ENCODE measurements at places on chromosomes 3 and 15.

DNA sequence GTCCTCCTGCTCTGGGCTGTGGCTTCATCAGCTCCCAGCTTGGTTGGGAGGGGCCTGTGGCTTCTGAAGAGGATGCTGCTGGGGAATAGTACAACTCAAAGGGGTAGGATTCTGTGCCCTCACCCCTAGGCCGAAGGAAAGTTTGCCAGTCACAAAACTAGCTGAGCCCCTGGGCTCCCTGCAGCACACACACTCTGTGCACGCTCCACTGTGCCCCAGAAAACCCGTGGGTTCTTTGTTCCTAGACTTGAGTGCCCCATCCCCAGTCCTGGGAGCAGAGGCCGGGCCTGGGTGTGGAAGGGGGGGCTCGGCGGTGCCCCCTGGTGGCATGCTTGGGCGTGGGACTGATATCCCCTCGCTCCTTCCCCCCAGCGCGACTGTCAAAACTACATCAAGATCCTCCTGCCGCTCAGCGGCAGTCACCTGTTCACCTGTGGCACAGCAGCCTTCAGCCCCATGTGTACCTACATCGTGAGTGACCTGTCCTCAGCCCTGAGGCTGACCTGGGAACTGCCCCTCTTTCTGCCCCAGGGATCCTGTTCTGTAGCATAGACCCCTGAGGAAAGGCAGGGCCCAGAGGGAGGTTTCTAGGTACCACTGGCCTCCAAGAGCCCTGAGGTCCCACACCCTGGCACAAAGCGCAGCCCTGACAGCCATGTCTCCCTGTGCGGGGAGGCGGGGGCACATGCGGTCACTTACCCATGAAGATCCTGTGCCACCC lies 14.2 kb downstream of the CIB1 start:
- peaks cover 5% of the 10 kb centered on the region for H3K4me1 ChIP-seq
- H3K27ac ChIP-seq = no peak overlapping the region
- H3K27me3 ChIP-seq = no peaks in the 10 kb centered on the region
- no peaks in the 10 kb centered on the region for H3K36me3 ChIP-seq
- no peak overlapping the region for H3K4me3 ChIP-seq

- peaks cover 31% of the 10 kb centered on the region for H3K4me1 ChIP-seq
- peak overlapping the region; percentile 10 for H3K4me3 ChIP-seq
- H3K27ac ChIP-seq = peak overlapping the region; percentile 97
- no peaks in the 10 kb centered on the region for H3K36me3 ChIP-seq
Observed at GRCh38 chr15:52093167-52093538, 19.4 kb downstream of the BCL2L10 start.

DNA sequence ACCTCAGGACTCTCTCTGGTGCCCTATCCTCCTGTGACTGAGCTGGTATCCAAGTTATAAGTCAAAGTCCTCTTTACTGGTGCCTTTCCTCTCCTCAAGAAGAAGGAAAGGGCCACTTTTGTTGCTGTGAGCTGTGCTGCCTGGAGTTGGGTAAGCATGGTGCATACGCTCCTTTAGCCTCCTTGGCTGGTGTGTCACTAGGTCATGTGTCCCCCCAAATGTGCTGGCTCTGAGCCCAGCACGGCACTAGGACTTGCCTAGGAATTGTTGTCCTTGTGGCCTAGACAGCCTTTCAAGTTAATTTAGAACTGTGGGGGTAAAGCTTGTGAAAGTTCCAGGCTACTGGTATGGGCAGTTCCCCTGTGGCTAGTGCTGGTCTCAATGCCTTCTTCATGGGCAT lies 113.8 kb downstream of the UBE2E2 start:
- no peaks in the 10 kb centered on the region for H3K27me3 ChIP-seq
- DNase-seq = no peak
- no peaks in the 10 kb centered on the region for H3K36me3 ChIP-seq
- H3K4me3 ChIP-seq = no peak overlapping the region
- no peak overlapping the region for H3K27ac ChIP-seq

GRCh38 chr3:103601666-103602065 lies 1166.9 kb downstream of the ZPLD1 start:
- no peaks in the 10 kb centered on the region for H3K4me1 ChIP-seq
- DNase-seq = no peak
- H3K36me3 ChIP-seq = no peaks in the 10 kb centered on the region
- no peak overlapping the region for H3K4me3 ChIP-seq

DNA sequence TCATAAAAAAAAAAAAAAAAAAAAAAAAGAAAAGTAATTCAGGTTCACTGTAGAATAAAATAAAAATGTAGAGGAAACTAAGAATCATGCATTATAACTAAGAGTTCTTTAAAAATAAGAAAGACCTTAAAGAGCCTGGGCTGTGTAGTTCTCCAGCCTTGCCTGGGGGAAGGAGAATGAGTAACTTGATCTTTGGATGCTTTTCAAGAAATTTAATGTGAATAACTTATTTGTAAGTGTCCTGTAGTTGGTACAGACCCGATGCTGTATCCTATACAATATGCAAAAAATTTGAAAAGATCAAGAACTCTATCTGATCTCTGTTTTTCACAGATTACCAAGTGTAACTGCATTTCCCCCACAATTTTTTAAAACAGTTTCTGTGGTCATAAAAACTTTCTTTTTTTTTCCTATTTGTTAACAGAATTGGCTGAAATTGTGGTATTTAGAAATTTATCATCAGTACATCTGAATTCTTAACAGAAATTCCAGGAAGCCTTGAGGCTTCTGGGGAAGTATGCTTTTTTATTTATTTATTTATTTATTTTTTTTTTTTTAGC lies 195.3 kb downstream of the THRB start:
- H3K27me3 ChIP-seq = no peaks in the 10 kb centered on the region
- no peak for DNase-seq
- H3K27ac ChIP-seq = no peak overlapping the region
- no peaks in the 10 kb centered on the region for H3K36me3 ChIP-seq
- peaks cover 5% of the 10 kb centered on the region for H3K4me1 ChIP-seq

DNA sequence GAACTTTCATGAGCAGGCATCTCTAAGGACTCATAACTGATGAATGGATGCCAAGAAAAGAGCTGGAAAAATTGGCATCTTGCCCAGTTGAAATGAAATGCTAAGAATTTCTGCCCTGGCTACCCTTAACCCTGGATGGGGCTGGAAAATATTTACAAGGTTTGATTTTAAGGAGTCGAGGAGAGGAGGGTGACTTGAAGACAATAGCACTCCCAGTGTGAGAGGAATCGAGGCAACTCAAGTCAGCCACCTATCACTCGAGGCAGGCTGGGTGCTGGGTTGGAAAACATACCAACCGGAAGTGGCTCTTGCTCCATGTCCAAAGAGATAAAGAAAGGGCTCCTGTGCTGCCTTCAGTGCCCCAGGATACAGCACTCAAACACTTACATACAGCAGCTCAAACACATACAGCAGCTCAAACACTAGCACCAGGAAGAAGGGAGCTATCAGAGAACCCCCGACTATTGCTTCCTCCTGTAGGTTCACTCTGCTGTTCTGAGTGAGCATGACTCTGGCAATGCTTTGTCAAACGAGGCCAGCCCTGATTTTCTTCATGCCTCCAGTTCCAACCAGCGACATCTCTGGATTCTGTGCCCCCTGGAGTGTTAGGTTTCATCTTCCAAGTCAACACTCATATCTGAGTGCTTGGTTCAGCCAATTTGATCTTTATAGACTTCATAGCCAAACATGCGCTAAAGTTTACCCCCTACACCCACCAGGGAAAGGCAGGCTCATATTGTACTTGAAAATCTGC lies 4.9 kb downstream of the PRICKLE2 start:
- no peaks in the 10 kb centered on the region for H3K27me3 ChIP-seq
- no peaks in the 10 kb centered on the region for H3K36me3 ChIP-seq
- no peak for DNase-seq

GRCh38 chr15:90780916-90781315 lies 63.8 kb downstream of the BLM start:
- no peaks in the 10 kb centered on the region for H3K27me3 ChIP-seq
- H3K4me3 ChIP-seq = no peak overlapping the region
- no peak overlapping the region for H3K27ac ChIP-seq
- no peaks in the 10 kb centered on the region for H3K4me1 ChIP-seq

- no peak overlapping the region for H3K4me3 ChIP-seq
- no peaks in the 10 kb centered on the region for H3K4me1 ChIP-seq
- H3K36me3 ChIP-seq = no peaks in the 10 kb centered on the region
Observed at GRCh38 chr15:79769933-79770759, 126.7 kb downstream of the MTHFS start.

DNA sequence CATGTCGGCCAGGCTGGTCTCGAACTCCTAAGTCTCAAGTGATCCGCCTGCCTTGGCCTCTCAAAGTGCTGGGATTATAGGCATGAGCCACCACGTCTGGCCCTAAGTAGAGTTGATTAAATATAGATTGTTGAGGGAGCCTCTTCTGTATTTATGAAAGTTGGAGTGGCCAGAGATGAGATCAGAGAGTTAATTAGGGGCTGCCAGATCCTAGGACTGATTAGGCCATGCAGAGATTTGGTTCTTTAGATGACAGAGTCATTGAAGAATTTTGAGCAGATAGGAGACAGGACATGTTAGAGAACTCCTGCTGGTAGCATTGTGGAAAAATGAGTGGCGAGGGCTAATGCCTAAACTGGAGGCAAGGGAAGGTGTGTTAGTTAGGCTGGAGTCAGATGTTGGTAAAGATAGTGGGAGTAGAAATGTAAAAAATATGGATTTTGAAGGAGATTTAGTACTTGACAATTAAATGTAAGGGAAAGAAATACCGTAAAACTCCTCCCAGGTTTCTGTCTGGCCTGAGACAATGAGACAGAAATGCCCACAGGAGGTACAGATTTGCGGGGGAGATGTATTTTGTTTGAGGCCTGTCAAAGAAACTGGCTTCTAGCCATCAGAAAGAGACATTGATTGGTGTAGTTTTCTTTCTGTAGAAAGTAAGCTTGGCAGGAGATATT lies 23.4 kb downstream of the SACM1L start:
- peak; percentile 14 for DNase-seq
- H3K27ac ChIP-seq = peak overlapping the region; percentile 7
- no peak overlapping the region for H3K4me3 ChIP-seq
- peaks cover 36% of the 10 kb centered on the region for H3K36me3 ChIP-seq
- no peaks in the 10 kb centered on the region for H3K27me3 ChIP-seq

GRCh38 chr3:140342668-140343067 lies 335.2 kb upstream of the TRIM42 start:
- H3K27ac ChIP-seq = no peak overlapping the region
- H3K4me1 ChIP-seq = no peaks in the 10 kb centered on the region
- H3K27me3 ChIP-seq = no peaks in the 10 kb centered on the region
- no peak for DNase-seq
- no peak overlapping the region for H3K4me3 ChIP-seq
- no peaks in the 10 kb centered on the region for H3K36me3 ChIP-seq

Data from osteoblast (primary cell).